ENCODE measurements at places on chromosomes 7 and 10.

DNA sequence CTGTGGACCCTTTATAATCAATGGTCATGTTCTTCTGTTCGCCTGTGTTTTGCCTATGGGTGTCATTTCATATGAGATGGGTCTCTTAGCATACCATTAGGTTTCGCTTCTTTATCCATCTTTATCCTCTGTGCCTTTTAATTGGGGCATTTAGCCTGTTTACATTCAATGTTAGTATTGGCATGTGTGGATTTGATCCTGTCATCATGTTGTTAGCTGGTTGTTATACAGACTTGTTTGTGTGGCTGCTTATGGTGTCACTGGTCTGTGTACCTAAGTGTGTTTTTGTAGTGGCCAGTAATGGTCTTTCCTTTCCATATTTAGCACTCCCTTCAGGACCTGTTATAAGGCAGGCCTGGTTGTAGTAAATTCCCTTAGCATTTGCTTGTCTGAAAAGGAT is 90.3 kb downstream of the MYO3A start:
- no peak for DNase-seq

DNA sequence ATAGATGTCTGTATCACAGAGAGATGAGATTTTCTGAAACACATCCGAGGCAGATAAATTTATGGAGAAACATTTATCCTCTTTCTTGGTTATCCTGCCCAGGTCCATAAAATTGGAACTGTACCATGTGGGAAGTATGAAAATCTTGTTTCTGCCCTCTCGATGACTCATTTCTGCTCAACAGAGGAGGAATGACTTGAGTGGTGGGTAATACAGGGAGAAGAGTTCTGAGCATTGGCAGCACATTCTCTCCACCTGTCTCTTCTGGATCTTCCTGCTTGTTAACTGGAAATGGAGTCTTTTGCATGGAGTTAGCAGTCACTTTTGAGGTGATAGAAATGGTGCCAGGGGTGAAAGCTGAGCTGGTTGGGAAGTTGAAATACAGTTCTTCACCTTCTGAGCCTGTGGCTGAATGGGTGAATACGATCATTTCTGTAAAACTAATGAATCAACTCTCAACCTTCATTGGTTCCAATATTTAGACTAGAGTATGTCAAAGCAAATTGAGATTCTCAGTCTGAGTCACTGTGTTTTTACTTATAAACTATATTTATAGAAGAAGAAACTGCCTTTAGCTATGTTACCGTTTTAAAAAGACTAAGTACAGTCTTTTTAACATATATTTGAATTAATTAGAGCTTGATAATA is 945.5 kb downstream of the SORCS3 start:
- DNase-seq: no peak

GRCh38 chr10:89838044-89838615 is 136.7 kb downstream of the KIF20B start:
- DNase-seq: no peak

GRCh38 chr10:48786606-48787282 is 102.1 kb downstream of the WDFY4 start:
- DNase-seq: no peak

DNA sequence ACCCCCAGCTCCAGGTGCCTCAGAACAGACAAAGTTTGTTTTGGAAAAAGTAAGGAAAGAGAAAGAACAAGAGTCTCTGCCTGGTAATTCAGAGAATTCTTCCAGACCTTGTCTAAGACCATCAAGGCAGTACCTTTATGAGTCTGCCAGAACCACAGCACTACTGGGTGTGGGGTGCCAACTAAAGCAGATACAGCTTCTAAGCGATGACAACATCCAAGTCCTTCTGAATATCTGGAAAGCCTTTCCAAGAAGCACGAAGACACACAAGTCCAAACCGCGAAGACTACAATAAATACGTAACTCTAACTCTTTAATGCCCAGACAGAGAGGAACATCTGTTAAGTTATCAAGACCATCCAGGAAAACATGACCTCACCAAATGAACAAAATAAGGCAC is 94.3 kb downstream of the SIRT1 start:
- DNase-seq: no peak

DNA sequence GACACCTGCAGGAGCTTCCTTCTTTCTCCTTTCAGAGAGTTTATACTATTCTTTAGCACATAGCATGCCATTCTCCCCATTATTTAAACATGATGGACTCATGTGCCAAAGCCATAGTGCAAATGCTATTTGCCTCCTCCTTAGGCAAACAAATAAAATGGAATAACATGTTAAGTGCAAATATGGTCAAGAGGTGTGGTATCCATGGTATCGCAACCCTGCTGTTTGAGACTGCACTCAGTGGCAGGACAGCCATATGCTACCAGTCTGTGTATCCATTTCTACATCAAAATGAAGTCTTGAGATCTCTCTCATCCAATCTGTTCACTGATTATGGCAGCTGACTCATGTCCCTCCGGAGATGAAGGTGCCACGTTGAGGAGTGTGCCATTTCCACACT is 22.8 kb downstream of the HEPACAM2 start:
- DNase-seq: no peak

DNA sequence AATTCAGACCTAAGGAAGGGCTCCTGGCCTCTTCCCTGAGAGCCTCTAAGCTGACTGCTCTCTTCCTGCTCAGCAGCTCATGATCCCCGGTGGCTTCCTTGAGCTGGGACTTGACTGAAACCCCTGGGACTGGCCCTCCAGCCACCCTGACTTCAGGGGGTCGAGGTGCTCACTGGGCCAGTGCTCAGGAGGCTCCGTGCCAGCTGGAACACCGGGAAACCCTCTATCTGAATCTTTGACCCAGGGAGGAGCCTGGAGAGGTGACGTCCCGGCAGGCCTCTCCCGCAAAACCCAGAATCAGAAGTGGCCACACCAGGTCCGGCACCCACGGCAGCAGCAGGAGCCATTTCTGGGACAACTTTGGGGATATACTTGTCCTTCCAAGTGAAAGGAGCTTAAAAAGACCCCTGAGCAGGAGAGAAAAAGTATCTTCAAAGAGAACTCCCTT is 110.7 kb downstream of the WDR37 start:
- no peak for DNase-seq

DNA sequence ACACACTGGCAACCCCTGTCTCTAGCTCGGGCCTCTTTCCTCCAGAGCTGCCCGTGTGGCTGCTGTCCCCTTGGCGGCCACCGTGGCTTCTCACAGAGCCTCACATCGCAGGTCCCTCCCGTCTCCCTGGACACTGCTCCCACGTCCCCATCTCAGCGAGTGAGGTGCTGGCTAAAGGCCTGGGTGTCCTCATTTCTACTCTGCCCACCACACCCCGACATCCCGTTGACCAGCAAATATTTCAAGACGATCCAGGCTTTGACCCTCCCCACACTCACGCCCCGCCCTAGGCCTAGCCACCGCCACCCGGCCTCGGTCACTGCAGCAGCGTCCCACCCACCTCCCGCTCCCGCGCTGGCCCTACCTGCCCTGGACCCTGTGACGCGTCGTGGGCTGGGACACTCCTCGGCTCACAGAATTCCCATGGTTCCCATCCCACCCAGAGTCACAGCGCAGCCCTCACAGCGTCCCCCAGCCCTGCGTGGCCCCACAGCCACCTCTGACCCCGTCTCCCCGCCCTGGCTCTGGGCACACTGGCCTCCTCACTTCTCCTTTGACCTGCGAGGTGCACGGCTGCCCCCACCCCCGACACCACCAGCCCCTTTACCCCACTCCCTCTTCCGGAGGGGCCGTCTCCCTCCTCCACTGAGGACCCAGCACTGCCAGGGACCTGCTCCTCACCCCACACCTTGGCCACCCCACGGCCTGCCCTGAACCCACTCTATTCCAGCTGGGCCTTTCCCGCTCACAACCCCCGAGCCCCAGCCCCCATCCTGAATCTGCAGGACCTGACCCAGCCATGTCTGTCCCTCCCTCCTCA is 6.9 kb downstream of the ADAP1 start:
- no peak for DNase-seq

DNA sequence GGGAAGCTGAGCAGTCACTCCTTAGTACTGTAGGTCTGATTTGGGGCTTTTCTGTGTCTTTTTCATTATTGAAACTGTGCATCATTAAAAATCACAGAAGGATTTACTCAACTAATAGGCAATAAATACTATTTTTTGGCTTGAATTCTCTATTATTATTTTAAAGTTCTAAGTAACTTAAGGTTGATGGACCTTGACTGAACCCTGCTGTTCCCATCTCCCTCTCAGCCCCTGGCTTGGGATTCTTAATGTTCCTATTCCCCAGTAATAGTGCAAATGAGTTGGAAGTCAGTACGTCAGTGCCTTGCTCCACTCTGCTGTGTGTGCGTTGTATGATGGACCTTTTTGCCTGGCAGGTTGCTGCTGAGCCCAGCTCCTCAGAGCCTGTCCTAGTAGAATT is 166.3 kb downstream of the SND1 start:
- no peak for DNase-seq

- DNase-seq: no peak
Measured at GRCh38 chr7:152959610-152960009, 200.1 kb downstream of the ACTR3B start.

- DNase-seq: no peak
Measured at GRCh38 chr7:42348631-42349030, 111.6 kb upstream of the GLI3 start.

DNA sequence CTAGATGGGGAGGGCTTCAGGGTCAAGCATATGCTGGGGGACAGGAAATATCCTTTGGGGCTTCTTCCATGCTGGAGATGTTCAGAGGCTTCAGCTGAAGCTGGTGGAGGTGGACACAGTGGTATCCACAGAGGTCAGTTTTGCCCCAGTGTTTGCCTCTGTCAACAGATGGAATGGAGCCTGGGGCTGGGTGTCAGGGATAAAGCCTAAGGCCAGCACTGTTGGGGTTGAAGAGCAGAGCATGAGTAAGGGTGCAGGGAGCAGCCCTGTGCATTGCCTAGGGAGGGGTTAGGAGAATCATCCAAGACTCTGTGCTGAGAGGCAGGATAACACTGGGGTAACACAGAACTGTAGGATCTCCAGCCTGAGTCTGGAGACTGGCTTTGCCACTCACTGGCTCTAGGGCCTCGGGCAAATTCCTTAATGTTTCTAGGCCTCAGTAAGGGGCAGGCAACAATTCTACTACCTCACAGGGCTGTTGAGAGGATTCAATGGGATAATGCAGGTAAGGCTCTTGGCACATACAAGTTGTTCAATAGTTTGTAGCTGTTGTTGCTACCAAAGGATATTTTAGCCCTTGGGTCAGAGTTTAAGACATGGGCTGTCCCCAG is 21.8 kb upstream of the MYL7 start:
- DNase-seq: no peak

DNA sequence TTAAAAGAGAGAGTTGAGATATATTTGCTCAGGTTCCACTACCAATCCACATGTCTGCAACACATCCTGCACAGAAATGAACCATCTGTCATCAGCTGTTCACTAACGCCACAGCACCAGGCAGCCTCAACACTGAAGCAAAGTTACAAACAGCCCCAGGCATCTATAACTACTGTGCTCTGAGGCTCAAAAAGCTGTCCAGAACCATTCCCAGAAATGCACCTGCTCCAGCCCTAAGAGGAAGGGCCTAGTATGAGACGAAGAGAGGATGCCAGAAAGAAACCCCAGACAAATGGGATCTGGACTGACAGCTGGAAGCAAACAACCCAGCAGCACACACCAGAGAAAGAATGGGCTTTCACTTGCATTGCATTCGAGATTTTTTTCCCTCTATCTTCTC is 159.3 kb downstream of the ELMO1 start:
- DNase-seq: no peak

DNA sequence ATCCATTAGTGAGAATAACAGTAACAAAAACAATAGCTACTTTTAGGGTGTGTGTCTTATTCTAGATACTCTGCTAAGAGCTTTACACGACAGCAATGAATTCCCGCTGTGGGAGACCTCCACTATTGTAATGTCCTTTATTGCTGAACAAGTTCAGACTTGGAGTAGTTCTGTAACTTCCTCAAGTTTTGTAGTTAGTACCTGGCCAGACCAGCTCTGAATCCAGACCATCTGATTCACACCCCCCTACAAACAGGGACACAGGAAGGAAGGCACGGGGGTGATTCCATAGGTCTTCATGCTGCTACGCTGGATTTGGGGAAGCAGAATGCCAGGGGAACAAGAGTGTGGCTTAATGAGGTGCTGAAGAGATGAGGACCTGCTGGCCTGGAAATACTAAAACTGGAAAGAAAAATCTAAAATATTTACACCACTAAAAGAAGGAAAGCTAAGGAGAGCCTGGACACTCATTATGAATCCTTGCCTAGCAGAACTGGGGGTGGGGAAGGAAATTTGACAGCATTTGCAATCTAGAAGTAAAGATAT is 194.6 kb upstream of the TMEM72 start:
- DNase-seq: no peak

- no peak for DNase-seq
Measured at GRCh38 chr7:69903410-69903809, 305.1 kb downstream of the AUTS2 start.

DNA sequence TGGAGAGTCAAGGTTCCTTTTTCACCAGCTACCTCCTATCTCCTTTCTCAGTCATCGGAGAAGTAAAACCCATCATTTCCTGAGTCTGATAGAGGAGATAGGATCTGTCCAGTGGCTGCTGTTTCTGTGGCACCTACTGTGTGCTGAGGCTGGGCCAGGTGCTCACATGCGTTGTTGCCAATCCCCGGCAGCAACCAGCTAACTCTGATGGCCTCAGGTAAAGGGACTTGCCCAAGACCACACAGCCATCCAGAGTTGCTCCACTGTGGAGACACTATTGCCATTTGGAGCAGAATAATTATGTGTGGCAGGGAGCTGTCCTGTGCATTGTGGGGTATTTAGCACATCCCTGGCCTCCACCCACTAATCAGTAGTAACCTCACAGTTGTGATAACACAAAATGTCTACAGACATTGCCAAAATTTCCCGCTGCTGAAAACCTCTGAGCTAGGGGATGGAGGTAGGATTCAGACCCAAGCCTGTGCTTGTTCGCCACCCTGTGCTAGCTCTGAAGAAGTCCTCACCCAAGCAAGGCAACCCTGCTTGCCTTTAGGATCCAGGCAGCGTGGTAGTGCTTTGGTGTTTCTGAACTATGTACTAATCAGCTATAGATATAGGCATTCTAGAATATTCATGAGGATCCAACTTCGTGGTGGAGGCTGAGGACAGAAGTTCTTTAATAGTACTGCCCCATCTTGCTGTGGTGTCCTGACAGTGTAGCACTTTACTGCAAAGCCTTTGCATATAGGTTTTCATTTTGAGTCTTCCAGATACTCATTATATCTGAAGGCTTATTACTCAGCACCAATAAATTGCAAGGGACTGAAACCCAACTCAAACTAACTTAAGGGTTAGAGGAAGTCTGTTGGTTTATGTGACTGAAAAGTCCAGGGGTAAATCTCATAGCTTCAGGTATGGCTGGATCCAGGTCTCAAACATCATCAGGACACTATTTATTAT is 164.6 kb downstream of the GRK5 start:
- DNase-seq: no peak

- no peak for DNase-seq
Measured at GRCh38 chr7:100568176-100568895, 5.4 kb downstream of the SAP25 start.

DNA sequence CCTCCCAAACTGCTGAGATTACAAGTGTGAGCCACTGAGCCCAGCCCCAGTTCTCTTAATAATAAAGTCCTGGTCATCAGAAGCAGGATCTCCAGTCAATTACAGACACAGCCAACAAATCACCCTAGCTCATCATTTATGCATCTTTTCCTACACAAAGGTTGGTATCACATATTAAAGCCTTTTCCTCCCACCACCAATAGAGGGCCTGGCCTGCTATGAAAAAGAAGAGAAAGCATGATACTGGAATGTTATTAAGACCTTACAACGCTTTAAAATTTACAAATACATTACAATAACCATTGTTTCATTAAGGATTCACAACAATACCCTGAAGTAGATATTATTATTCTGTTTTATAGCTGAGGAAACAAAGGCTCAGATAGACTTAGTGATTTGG is 25.9 kb downstream of the VAX1 start:
- no peak for DNase-seq

All from stimulated activated CD8-positive, alpha-beta memory T cell treated with anti-CD3 and anti-CD28 coated beads, Interleukin-7, amount 100 ng/mL, for 4 hours (primary cell).